ENCODE measurements at places on chromosomes 6 and 20.

DNA sequence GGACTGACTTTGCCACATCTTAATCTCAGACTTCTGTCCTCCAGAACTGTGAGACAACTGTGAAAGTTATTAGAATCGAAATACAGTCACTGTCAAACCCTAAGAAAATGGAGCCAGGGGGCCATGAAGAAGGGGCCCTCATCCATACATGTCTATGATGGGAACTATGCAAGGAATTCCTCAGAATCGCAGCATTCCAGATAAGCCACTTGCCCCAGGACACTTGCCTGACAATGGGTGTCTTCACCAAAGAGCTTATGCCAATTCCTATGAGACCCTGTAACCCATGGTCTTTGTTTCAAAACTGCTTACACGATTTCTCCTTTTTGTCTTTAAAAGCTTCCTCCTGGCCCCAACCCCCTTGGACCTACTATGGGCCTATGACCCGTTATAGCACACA is 90.4 kb upstream of the FOXP4 start:
- DNase-seq, result no peak

- DNase-seq, result no peak
Observed at GRCh38 chr6:104954190-104954797, 2.6 kb upstream of the LIN28B start.

DNA sequence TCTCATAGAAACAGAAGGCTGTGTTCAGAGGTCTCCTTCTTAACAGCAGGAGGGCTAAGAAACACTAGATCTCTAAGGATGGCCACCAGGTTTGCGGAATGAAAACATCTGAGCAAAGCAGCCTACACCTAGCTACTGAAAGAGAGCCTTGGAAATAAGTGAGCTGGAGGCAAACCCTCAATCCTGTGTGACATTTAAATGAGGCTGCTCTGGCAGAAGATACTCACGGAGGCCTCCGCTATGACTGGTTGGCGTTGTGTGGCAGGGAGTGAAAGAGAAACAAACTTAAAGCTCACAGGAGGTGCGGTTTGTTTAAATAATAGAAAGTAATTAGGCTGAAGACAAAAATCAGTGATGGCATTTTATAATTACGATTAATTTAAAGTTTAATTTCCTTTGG is 162.0 kb upstream of the RNF217 start:
- no peak for DNase-seq

DNA sequence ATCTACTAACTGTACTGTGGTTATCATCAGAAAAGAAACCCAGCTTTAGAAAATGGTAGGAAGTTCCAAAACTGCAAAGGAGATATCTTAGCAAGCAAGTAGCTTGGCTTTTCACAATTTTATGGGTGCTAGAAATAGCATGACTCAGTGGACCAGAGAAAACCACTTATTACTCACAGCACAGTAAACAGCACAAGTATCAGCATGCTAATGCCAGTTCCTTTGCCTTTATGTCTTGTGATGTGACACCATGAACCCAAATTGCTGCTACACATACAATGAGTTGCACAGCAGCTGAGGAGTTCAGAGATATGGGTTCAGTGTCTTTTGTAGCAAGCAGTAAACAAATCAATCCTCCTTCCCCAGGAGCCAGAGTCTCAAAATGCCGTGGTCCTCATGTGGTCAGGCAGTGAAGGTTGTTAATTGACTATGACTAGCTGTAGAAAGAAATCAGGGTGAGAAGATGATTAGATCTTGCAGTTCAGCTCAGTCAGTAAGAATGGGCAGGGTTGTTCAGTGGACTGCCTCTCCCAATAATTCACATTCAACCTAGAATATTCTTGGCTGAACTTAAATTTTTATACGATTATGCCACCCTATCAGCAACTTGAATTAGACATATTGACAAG is 73.3 kb downstream of the OPRM1 start:
- no peak for DNase-seq

DNA sequence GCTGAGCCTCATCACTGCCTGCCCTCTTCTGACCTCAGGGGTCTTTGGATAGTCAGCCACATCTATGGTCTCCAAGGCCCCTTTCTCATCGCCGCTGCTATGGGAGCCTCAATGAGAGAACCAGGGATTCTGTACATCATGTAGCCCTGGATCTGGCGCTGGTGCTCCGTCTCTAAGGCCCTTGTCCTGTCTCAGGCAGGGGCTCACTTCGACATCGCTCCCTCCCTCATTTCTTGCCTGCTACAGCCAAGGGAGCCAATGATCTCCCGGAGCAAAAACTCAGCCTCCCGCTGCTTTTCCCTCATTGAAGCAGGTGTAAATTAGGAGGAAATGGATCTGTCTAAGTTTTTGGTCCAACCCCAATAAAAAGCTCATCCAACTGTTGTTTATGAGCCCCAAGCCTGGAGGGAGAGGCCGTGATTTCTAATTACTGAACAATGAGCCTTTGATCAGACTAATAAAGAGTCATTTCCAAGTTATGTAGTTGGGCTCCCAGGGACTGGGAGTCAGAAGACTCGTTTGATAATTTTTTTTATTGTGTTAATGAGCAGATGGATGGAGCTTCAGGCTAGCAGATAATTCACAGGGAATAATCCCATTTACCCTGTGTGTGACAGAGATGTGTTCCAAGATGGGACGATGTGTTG is 30.9 kb downstream of the LBP start:
- DNase-seq, result no peak

GRCh38 chr6:163291622-163292021 is 122.9 kb upstream of the QKI start:
- DNase-seq, result no peak

GRCh38 chr6:18845896-18846295 is 458.7 kb downstream of the RNF144B start:
- DNase-seq, result no peak

All from cardiac fibroblast (primary cell).